ENCODE measurements at places on chromosomes 12 and 14. TPM values are rescaled to one million over a fixed set of nuclear protein-coding genes. Genes with fewer than 3 reads are reported as not detected.

NKX2-1 gene
- not detected for total RNA-seq

VAMP1 gene
- 4.8 TPM for total RNA-seq

ZFC3H1 gene
- total RNA-seq: 25.2 TPM

CRACR2A gene
- total RNA-seq: 6.2 TPM

CLECL1 gene
- total RNA-seq: not detected

DNA sequence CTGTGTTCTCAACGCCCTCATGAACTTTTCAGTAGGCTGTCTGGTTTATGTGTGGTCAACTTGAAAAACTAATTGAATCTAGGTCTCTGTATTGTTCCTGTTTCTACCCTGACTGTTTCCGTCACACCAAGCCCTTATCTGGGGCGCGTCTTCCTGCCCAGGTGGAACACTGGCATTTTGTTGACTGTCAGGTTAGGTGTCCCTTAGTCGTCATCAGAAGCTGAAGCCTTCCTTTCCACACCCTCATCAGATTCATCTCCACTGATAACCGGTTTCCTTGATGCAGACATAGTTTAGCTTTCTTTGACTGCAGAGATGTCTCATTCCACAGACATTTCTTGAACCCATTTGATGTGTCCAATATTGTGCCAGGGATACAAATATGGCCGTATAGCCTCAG is 96.5 kb downstream of the DUSP16 start:
- DNase-seq: no peak

- DNase-seq: no peak
Measured at GRCh38 chr12:112117685-112118084, 7.7 kb upstream of the TRAFD1 start.

GRCh38 chr12:131946757-131947156 is 3.0 kb upstream of the EP400 start:
- DNase-seq: no peak

DNA sequence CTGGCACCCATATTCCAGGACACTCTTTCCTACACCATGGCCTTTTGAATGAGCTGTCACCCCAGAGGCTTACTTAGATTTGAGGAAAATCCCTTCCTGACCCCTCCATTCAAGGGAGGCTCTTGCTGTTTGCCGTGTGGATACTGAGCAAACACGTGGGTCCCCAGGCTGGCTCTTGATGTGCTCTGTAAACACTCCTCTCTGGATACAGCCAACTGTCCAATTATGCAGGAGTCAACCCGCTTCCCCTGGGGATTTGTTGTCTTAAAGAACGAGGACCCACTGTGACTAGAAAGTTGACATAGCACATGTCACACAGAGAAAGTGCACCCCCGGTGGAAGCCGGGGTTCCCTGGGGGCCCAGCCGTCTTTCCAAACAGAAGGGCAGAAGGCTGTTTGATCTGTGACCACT is 75.8 kb upstream of the CEP83 start:
- no peak for DNase-seq

- DNase-seq: peak; percentile 25
Measured at GRCh38 chr12:26150736-26151450, 26.1 kb upstream of the BHLHE41 start.

- DNase-seq: no peak
Measured at GRCh38 chr14:101108579-101109346, 205.2 kb upstream of the RTL1 start.
